Kidney (tissue), 22 donors: ENCODE measurements at places on chromosomes 6 and 20.
A peak's percentile ranks its signal among the peaks of the same experiment; 100 is the strongest.

DNA sequence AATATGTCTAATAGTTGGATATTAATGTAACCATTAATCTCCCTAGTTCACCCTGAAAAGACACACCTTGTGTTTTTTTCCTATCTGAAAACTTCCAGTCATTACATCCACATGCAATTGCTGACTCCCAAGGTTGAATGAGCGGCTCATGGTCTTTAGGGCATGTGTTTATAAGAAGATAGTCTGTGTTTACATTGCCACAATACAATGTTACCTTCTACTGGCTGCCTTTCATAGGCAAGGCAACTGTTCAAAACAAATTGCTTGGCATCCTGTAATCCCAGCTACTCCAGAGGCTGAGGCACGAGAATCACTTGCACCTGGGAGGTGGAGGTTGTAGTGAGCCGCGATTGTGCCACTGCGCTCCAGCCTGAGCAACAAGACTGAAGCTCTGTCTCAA is 86.8 kb upstream of the SHLD1 start:
- no peak for DNase-seq

GRCh38 chr20:57210054-57210910 is 56.2 kb downstream of the BMP7 start:
- peak; percentile 50 for DNase-seq

- no peak for DNase-seq
Observed at GRCh38 chr20:25744261-25744660, 47.6 kb upstream of the ZNF337 start.

- no peak for DNase-seq
Observed at GRCh38 chr6:54320871-54321270, 12.6 kb downstream of the TINAG start.

DNA sequence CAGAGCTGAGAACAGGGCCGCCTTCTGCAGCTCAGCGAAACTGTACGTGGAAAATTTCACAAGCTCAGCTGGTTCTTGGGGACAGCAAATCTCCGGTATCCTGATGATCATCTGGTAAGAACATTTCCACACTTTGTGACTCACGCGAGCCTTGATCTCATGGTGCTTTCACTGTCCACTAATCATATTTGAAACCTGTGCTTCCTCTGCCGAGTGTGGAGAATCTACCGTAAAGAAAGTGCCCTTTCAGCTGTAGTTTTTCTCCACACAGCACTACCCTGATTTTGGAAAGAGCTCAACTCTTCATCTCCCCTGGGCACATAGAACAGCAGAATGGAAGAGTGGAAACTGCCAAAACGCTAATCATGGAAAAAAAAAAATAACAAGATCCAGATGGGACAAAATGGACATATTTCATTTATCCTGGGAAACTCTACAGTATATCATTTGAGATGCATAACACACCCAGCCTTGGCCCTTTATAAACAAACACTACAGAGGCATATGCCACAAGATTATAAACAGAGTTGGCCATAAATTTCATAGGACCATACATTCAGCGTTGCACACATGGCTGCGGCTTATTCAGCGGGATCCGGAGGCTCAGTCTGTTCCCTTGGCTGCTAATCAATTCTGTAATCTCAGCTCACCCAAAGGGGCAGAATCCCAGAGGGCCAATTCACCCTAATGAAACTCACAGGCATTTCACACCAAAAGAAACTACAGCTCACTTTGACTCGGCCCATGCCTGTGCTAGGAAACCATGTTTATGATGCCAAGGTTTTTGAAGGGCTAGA is 434.5 kb downstream of the HDGFL1 start:
- DNase-seq: peak; percentile 27

GRCh38 chr6:126143761-126144251 is 157.5 kb downstream of the TRMT11 start:
- peak; percentile 43 for DNase-seq

DNA sequence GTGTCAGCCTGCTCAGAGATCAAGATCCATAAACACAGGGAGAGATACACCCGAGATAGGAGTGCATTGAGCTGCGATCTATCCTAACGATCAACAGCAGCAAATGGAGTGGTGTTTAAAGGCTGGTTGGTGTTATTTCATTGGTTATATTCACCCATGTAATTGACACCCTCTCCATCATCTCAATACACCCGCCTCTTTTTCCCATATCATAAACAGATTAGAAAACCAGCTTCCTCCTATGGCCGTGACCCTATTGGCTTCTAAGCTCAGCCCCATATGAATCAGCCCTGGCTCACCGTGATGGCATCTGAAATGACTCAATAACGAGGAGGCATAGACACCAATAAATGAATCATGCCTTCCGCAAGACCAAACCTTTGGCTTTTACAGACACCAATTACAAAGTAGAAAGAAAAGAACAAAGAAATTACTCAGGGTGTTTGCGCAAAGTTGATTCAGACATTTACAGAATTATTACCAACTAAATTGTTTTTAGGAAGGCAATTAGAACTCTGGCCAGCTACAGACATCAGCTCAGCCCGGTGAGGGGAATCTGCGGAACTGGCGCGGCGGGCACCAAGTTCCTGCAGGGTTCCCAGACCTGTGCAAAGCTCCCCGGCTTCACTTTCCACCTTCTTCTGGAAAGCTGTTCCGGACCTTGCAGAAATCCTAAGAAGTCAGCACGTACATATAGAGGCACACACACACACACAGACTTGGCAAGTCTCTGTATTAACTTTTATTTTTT is 11.5 kb downstream of the PMEPA1 start:
- DNase-seq: no peak

GRCh38 chr6:90187437-90188121 is 109.1 kb downstream of the BACH2 start:
- DNase-seq: no peak

GRCh38 chr20:38633577-38634093 is 32.0 kb downstream of the ARHGAP40 start:
- peak; percentile 67 for DNase-seq

DNA sequence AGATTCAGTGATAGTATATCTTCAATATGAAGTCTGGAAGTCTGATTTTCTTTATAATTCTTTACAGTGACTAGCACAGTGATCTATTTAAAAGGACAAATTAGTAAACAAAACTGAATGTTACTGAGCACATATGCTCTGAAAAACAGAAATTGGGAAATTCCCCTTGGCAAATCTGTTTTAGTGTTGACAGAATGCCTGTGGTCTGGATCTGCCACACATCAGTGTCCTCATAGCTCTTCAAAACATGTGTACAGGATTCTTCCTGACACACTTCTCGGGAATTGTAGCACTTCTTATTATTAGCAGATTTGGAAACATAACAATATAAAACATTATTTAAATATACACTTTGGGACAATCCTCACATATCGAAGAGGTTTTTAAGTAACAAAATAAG is 354.3 kb downstream of the COL12A1 start:
- no peak for DNase-seq

GRCh38 chr6:4380881-4381281 is 245.5 kb upstream of the ECI2 start:
- DNase-seq: no peak

GRCh38 chr6:37699138-37699766 is 1.6 kb upstream of the MDGA1 start:
- no peak for DNase-seq
